Cortex of kidney (tissue), 1 donor: ENCODE measurements at places on chromosomes 1 and 21.

DNA sequence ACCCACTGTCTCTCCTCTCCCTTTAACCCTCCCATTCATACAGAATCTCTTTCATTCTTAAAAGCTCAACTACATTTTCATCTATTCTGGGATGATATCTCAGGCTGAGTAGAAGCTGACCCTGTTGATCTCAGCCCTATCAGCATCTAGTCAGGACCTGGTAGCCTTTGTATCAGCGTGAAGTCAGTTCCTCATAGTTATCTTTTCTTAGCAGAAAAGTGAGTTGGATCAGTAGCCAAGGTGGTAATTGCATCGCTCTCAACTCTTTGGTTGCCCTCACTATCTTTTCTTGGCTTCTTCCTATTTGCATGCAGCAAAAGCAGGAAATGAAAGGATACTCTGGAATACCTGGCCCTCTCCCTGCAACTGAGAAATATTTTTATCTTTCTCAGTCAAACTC lies 13.6 kb upstream of the GOLT1A start:
- DNase-seq, result no peak

DNA sequence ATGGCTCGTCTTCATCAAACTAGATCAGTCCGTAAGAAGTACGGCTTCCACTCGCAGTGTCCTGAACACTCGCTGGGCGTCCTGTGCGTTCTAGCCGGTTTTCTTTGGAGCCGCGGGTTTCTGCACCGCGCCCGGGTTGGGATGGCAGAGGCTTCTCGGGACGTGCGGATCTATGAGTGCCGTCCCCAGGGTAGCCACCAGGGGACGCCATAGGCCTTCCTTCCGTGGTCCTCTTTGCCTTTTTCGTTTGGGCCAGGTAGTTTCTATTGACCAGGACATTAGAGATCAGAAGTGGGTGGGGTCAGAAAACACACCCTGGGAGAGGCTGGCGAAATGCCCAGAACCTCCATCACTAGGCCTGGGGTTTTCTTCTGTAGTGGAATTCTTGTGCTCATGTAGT lies 273.8 kb downstream of the FAM72C start:
- no peak for DNase-seq

GRCh38 chr1:246677842-246678241 lies 46.4 kb upstream of the SCCPDH start:
- no peak for DNase-seq

DNA sequence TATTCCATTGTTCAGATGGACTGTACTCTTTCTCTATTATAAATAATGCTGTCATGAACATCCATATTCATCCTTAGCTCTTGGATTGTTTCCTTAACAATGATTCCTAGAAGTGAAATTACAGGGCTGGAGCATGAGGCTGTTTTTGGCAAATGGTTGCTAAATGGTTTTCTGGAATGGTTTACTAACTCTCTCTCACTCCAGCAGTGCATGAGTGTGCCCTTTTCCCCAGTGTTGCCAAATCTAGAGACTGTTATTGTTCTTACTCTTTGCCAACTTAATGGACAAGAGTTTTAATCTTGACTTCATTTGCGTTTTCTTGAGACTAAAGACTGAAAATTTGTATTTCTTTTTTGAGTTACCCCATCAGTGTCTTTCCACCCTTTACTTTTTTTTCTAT lies 113.0 kb downstream of the PAPPA2 start:
- no peak for DNase-seq

DNA sequence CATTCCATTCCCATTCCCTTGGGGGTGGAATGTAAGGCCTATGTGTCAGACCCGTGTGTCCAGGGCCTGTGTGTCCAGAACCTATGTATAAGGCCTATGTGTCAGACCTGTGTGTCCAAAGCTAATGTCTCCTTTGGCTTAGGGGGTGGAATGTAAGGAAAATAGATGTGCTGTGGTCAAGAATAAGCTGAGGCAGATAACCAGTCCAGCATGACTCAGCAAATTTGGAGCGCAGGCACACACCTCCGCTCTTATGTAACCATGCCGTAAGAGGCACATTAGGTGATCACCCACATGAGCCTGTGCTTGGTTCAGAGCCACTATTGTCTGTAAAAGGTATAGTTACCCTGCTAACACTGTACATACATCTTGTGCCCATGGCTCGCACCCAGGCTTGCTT lies 150.8 kb upstream of the SGIP1 start:
- no peak for DNase-seq

- DNase-seq, result no peak
Measured at GRCh38 chr1:43660355-43660754, 10.4 kb downstream of the KDM4A start.

DNA sequence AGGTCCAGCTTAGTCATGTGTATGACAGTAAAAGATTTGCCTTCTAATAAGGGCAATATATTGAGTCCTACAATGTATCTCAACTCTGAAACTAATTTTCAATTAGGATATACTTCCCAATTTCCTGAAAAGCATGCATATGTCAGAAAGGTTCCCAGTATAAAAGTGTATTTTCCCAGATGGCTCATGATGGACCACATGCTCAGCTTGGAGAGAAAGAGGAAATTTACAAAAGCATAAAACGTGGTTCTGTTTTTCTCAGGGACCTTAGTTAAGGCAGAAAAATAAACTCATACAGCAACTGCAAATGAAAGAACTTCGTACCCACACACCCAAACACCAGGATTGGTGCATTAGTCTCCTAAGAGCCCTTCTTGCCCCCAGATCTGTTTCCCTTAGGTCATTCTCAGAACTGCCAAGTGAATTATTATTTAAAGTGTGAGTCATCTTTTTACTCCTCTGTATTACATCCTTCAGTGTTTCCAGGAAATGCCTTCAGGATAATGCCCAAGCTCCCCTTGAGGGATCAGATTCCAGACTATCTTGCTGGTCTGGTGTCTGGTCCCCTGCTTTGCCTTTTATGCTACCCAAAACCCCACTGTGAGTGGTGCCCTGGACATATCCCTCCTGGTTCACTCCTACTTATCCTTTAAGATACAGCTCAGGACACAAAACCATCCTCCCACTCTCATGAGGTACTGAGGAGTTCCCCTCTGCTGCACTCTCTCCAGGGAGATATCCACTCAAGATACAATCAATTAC lies 57.4 kb downstream of the SSX2IP start:
- no peak for DNase-seq

DNA sequence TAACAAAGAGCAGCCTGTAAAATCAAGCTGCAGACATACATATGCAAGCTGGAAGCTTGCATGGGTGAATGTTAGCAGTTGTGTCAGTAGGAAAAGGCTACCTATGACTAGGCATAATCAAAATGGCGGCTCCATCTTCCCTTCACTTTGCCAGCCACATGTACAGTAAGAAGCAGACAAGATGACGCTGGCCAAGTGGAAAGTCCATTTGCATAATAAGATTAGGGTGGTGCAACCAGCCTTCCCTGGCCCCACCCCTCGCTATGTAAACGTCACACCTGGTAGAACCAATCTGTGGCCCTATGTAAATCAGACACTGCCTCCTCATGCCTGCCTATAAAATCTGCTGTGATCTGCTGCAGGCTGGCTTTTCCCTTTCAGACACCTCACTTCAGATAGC lies 171.9 kb upstream of the USP25 start:
- no peak for DNase-seq

DNA sequence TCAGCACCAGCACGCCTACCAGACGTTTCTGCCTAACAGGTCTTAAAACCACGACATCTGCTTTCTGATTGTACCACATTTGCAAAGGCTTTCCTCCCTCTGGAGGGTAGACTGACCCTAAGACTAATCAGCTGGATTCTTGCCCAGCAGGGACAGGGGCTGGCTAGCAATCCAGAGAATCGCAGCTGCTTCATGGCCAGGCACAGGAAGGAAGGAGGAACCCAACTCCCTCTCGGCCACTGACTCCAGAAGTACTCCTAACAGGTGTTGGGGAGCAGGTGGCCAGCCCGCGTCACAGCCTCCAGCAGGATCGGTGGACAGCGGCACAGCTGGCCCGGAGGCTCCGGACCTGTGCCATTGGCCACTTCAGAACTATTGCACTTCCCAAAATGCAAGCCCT lies 180.8 kb downstream of the NPHP4 start:
- DNase-seq, result no peak

DNA sequence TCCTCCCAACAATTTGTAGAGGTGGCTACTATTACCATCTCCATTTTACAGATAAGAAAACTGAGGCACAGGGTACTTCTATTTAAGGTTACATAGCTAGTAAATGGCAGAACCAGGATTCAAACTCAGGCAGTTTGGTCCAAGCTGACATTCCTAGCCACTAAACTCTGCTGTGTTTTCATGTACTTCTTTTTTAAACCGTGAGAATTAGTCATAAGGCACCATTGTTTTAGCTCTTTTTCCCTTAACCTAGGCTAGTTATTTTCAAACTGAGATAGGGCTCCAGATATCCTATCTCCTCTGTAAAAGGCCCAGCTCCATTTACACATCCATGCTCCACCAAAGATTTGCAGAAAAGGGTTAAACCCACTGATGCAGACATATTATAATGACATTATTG lies 92.9 kb downstream of the PTPN14 start:
- DNase-seq, result no peak

DNA sequence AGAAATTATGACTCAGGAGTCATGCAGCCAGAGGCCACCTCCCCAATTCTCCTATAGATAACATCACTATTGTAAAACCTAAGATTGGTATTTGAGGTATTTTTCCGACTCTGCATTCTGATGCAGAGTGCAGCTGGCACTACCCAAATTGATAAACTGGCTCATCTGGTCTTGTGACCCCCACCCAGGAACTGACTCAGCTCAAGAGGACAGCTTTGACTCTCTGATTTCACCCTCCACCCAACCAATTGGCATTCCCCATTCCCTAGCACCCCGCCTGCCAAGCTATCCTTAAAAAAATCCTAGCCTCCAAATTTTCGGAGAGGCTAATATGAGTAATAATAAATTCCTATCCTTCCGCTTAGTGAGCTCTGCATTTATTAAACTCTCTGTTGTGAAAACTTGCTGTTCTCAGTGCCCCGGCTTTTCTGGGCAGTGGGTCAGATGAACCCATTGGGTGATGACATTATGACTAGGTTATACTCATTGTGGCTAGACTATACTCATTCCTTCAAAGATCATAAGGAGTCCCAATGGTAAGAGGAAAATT lies 39.4 kb upstream of the EPS15 start:
- DNase-seq, result no peak

DNA sequence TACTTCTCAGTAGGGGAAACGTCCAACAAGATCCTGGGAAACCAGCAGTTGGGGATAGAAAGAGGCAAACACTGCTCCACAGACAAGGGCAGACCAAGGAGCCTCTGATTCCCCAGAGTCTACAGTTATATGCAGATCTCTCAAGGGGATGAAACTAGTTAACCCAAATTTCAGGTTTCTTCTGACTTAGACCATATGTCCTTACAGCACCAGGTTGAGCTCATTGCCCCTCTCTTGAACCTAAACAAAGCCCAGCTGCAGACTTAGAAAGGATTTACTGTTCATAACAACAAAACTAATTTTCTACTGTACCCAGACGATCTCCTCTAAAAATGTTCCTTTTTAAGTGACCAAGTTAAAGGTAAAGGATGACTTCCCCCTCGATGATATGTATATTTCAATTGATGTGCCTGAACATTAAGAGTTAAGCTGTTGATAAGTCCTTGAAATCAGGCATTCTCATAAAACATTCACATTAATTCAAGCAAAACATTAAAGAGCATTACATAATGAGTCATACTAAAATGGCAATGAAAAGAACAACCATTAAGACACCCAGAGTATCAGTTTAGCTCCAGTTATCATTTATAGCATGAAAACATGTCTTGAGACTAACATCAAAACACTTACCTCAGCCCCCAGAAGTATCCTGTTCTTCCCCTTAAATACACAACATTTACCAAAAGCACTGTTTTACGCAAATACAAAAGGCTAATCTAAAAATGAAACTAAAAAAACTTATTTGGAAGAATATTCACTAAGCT lies 24.1 kb downstream of the SMYD3 start:
- no peak for DNase-seq

DNA sequence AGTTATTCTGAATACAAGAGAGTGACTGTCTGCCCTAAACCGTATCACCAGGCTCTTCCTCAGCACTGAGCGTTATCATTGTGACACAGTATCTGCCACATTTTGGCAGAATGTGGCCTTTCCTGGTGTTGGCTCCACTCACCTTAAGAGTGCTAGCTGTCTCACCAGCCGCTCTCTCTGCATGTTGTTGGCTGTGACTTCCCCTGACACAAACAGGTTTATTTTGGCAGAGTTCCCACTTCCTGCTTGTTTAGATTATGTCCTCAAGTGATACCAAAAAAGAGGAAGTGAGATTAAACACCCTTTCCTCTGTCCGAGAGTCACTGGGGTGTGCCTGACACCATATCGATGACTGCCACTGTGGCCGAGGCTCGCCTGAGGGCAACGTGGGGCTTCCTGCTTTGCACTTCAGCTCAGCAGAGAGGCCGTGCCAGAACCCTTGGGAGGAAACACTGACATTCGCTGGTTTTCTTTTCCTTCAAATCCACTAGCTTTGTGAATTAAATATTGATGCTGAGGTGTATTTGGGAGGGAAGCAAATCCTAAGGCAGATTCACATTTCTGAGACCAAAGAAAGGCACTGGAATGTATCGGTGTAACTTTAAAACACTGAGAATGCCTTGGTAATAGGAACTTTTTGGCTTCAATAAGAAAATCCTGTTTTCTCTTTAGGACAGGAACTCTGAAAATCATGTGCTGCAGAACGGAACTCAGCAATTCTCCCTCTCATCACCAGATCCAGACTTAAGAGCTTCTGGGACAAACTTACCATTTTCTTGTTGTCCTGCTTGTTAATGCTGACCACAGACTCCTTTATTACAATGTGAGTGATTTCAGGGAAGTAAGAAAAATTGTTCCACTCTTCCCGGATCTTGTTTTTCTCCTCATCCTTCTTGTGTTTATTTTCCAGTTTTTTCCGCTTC lies 102.1 kb downstream of the JAK1 start:
- no peak for DNase-seq

GRCh38 chr1:205680073-205680851 lies at the start of gene SLC45A3:
Gene SLC45A3, minus strand, starts transcription at chr1:205680509. Its CDS starts 15,853 bp downstream, at chr1:205664656.
- DNase-seq, result no peak

DNA sequence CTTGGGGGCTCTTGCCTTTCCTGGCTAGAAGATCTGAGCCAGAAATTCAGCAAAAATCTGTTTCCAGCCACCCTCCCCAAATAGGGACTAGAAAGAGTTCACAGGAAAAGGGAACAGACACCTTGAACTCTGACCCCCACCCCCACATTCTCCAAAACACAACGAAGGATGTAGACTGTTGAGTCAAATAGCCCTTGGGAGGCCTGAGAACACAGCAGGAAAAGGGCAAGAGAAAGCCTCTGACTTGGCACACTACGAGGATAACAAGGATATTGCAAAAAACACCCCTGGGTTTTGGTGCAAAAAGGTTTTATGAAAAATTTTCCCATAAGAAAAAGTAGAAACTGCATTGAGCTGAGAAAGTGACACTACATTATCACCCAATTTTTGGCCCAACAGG lies 1.9 kb upstream of the YRDC start:
- no peak for DNase-seq
